ENCODE measurements at places on chromosomes 5 and 9. TPM values are rescaled to one million over a fixed set of nuclear protein-coding genes. Genes with fewer than 3 reads are reported as not detected.

DNA sequence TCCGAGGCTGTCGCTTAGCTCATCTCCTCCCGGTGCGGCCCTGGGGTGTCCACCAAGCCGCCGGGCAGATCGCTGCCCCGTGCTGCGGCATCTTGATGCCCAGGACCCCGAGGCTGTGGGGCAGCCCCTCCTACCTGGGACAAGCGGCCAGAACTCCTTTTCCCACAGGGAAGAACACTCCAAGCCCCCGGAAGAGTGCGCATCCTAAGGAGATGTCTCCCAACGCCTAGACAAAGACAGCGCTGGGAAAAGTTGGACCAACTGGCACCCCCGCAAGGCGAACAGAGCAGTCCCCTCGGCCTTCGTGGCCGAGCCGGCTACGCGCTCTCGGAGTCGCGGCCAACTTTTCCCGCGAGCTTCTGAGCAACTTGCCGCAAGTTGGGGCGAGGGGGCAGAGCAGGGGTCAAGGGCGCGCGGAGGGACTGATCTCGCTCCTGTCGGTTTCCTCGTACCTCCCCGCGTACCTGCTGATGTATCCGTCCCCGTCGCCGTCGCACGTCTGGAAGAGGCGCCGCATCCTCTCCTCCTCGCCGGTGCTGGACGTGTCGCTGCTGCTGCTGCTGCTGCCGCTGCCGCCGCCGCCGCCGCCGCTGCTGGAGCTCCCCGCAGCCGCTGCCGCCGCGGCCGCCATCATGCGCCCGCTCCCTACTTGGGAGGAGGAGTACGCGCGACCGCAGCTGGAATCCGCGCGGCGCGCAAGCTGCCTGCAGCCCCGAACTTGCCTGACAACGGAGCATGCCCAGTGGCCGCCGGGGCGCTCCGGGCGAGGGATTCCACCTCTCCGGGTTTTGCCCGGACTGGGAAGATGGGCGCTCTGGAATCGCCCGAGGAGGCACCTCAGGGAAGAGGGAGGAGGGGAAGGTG is at the start of gene MCC:
Gene MCC, minus strand, starts transcription at position 673 of the 864 bp plus-strand sequence.
- peak; percentile 57 for DNase-seq

DNA sequence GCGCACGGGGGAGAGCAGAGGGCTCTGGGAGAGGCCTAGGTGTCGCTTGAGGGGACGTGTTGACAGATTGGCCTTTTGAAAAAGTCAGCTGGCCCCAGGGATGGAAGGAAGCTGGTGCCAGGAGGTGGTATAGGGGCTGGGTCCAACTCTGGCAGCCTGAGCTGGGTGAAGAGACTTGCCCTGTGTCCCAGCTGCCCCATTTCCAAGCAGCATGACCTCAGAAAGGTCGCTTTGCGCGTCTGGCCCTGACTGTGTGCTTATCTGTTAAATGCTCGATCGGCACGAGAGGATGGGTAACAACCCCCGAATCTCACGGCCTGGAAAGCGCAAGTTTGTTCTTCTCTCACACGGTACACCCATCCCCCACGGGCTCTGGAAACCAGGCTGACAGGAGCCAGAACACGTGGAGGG is 31.2 kb upstream of the LAMC3 start:
- no peak for DNase-seq

DNA sequence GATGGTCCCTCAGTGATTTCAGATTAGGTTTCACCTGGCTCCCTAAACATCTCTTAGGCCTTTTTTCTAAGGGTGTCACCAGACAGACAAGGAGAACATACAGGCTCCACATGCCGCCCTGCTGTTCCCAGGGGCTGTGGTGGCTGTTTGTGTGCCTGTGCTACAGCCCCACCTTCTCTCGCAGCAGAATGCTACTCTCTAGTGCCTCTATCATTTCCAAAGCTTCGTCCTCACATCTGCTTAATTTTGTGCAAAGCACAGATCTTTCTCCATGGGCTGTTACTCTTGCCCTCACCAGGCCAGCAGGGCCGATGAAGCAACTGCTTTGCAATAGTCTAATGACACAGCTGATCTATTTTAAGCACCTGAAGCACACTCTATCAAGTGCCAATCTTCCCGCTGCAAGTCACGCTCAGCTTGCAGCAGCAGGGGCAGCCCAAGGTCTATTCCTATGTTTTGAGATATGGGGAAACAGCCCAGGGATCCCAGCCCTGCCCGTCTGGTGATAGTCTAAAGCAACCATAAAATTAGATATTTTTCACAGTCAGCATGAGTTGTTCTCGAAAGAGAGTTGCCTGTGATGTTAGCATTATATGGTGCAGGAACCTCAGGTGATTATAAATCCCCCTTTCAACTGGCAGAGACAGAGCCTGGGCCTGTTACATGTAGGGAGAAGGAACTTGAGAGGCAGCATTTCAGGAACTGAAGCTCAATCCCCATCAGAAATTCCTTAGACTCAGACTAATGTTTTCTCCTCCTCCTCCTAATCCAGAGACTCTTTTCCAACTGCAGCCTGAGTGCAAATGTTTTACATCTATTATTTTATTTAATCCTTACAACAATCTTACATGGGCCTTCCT is 12.7 kb downstream of the ABLIM3 start:
- DNase-seq: no peak

- DNase-seq: no peak
These were observed 185.0 kb upstream of the PRLR start for GRCh38 chr5:35415309-35415708.

- DNase-seq: no peak
These were observed 68.5 kb downstream of the OSTF1 start for GRCh38 chr9:75156858-75157257.

GRCh38 chr5:56366986-56367385 is 133.9 kb upstream of the ANKRD55 start:
- DNase-seq: no peak

DNA sequence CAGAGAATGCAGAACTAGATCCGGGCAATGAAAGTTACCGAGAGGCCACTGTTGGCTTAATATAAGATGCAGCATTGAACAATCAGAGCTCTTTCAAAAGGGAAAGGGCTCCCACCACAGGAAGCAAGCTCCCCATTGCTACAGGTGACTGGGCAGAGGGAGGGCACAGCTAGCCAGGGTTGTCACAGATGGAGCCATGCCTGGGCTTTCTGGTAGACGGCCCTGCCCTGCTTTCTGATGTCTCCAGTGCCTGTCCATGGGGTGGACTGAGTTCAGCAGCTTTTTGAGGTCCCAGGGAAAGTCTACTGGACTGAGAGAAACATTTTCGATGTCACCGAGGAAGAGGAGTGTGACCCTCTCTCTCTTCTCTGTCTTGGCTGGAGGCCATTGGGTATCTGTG is 14.1 kb downstream of the RGS3 start:
- no peak for DNase-seq

Gene CNTNAP3B
- 35.9 TPM for total RNA-seq

Gene SLC4A9
- total RNA-seq: under 0.01 TPM

Gene FAT2
- total RNA-seq: 3.3 TPM

Gene TMC1
- total RNA-seq: 0.82 TPM

Gene IFNA16
- total RNA-seq: not detected

Gene PCDHGB3
- 8.2 TPM for total RNA-seq

Gene MEGF9
- total RNA-seq: 59.5 TPM

Gene GLIPR2
- total RNA-seq: 8.6 TPM

Measured in frontal cortex (tissue), 4 donors.